ENCODE measurements at places on chromosomes 2 and 18.

- DNase-seq: no peak
Observed at GRCh38 chr18:23629444-23629946, 33.2 kb downstream of the ANKRD29 start.

DNA sequence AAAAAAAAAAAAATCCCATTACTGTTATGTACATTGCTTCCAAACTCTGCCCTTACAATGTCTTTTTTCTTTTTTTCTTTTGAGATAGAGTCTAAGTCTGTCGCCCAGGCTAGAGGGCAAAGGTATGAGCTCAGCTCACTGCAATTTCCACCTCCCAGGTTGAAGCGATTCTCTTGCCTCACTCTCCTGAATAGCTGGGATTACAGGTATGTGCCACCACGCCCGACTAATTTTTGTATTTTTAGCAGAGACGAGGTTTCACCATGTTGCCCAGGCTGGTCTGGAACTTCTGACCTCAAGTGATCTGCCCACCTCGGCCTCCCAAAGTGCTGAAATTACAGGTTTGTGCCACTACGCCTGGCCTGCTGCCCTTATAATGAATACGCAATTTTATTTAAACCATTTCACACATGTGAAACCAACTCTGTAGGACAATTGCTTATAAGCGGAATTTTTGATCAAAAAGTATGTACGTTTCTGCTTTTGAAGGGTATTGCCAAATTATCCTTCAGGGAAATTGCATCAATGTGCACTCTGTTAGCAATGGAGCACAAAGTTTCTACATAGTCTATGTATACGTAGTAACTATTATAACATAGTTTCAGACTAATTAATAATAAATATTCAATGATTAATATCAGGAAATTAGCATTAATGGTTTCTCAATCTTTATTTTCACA is 55.7 kb upstream of the ACTR3 start:
- DNase-seq: peak; percentile 85

GRCh38 chr18:59551902-59552635 is 145.2 kb downstream of the CCBE1 start:
- no peak for DNase-seq

DNA sequence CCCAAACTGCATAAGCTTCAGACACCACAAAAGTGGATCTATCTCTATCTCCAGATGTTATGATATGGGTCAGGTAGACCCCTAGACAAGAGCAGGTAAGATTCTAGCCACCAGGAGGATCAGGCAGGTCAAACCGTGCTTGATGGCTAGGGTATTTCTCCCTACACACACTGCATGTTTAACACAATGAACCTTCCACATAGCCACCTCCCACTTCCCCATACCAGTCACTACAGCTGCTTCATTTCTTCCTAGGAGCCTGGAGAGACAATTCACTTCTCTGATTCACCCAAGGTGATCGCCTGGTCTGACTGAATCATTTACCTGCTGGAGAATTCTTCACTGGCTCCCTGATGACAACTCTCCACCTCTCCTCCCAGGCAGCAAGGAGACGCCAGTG is 66.0 kb upstream of the MYCN start:
- DNase-seq: no peak

- peak; percentile 23 for DNase-seq
Observed at GRCh38 chr2:38690499-38691420, 24.8 kb downstream of the GALM start.

DNA sequence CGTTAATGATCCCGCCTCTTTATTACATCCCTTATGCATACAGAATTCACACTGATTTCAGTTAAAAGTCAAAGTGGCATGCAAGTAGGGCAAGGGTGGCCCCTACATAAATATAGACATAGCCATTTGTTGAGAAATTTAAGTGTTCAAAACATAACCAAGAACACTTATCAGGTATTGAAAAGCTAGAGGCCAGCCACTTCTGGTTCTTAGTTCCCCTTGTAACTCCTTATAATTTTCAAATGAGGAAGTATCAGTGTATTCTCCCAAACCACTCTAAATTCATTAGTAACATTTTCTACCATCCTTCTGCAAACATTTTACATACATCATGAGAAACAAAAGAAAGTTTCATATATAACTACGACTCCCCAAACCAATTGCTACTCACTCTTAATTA is 5.8 kb upstream of the ARL5A start:
- peak; percentile 59 for DNase-seq

- DNase-seq: peak; percentile 48
Observed at GRCh38 chr18:46630160-46630559, 26.9 kb downstream of the LOXHD1 start.

GRCh38 chr18:58929206-58929605 is 64.5 kb downstream of the ZNF532 start:
- no peak for DNase-seq

- DNase-seq: no peak
Observed at GRCh38 chr2:44444881-44445280, 83.1 kb downstream of the CAMKMT start.

- DNase-seq: no peak
Observed at GRCh38 chr18:38427234-38427633, 861.6 kb upstream of the CELF4 start.

- no peak for DNase-seq
Observed at GRCh38 chr2:49035481-49035880, 118.8 kb downstream of the FSHR start.

GRCh38 chr2:132607426-132608090 is 62.4 kb downstream of the LYPD1 start:
- DNase-seq: no peak

GRCh38 chr18:35203067-35203466 is 37.8 kb upstream of the ZNF397 start:
- DNase-seq: no peak

DNA sequence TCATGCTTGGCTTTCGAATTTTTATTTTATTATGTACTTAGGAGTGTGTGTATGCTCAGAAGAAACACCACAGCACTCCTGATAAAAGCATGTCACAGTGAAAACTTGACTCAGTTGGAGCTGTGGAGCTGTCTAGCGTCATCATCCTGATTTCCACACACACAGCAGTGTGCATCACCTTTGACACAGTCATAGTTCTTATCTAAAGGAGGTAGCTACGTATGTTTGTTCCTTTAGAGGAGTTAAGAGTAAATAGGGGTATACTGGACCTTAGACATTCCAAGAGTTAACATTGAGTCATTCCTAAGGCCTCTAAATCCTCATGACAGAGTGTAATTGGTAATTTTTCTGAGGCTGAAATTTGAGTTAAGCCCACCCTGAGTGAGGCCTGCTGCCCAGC is 96.9 kb downstream of the PHLPP1 start:
- no peak for DNase-seq

DNA sequence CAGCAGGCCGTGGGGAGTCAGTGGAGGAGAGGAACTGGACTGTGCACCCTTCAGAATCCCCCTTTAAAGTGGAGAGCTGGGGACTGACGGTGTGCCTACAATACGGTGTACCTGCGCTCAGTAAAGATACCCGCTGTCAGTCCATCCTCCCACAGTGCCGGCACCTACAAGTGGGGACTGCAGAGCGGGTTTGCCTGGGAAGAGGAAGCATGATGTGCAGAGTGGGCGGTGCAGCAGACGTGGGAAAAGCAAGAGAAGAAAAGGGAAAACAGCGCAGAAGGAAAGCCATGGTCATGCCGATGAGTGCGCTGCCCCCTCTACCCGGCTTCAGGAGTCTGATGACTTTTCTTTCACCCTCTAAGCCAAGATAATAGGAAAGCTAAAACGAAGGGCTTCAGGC is 148.0 kb downstream of the TPO start:
- no peak for DNase-seq

DNA sequence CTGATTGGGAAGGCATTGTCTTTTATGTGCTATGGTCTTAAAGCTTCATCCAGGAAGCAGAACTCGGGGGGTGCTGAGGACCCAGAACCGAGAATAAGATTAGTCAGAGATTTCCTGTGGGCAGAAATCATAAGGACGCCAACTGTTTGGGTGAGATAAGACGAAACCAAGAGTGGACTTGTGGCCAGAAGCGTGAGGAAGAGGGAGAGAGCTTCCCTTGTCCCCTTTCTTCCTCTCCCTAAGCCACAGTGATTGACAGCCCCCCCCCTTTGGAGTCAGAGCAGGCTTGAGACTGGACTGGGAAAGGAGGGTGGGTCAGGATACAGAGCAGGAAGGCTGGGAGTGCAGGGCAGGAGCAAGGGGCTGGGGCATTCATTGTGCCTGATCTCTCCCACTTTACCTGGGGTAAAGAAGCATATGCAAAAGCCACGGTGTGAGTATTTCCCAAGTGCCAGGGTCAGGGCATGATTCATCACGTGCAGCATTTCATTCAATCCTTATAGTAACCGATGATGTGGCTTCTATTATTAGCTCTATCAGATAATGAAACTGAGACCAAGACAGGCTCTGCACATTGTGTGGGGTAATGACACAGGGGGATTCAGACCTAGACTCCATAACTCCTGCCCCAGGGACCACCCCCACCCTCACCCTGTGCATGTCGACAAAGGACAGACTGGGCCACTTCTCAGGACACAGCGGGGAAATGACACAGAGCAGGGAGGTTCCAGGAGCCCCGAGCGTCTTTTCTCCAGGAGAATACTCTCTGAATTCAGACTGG is 3.0 kb upstream of the IL1RN start:
- peak; percentile 65 for DNase-seq

- no peak for DNase-seq
Observed at GRCh38 chr18:78936251-78937005, 43.2 kb upstream of the SALL3 start.

DNA sequence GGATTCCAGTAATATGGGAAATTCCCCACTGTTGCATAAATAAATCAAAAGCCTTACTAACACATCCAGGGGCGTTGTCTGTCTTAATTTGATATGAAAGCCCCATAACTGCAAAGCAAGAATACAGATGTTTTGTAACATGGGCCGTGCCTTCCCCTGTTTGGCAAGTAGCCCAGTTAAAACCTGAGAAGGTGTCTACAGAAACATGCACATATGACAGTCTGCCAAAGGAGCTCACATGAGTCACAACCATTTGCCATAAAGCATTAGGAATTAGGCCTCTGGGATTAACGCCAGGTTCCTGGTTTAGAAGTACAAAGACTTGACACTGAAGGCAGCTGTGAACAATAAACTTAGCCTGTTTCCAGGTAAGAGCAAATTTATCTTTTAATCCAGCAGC is 43.1 kb upstream of the LONRF2 start:
- DNase-seq: no peak

GRCh38 chr2:42429352-42429751 is 64.4 kb downstream of the KCNG3 start:
- DNase-seq: no peak

GRCh38 chr2:235135990-235136561 is 184.3 kb downstream of the SH3BP4 start:
- DNase-seq: peak; percentile 65

GRCh38 chr2:66850376-66850775 is 415.5 kb downstream of the MEIS1 start:
- no peak for DNase-seq

- no peak for DNase-seq
Observed at GRCh38 chr2:15147591-15147990, 413.5 kb downstream of the NBAS start.

Data from inflammatory macrophage (primary cell).